ENCODE measurements at places on chromosomes 12 and 14.

GRCh38 chr14:53496668-53497067 is 343.5 kb upstream of the DDHD1 start:
- no peak for DNase-seq

DNA sequence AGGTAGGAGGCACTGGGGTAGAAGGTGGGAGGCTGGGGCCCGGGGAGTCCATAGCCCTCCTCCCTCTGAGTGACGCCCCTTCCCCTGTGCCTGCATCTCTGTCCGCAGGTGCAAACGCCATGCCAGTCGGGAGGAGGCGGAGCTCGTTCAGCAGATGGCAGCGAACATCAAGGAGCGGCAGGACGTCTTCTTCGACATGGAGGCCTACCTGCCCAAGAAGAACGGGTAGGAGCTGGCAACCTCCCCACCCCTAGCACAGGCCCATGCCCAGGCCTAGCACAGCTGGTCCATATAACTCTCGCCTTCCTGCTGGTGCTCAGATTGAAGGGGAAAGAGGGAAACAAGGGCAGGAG is 35.6 kb downstream of the TMEM120B start:
- DNase-seq: no peak

DNA sequence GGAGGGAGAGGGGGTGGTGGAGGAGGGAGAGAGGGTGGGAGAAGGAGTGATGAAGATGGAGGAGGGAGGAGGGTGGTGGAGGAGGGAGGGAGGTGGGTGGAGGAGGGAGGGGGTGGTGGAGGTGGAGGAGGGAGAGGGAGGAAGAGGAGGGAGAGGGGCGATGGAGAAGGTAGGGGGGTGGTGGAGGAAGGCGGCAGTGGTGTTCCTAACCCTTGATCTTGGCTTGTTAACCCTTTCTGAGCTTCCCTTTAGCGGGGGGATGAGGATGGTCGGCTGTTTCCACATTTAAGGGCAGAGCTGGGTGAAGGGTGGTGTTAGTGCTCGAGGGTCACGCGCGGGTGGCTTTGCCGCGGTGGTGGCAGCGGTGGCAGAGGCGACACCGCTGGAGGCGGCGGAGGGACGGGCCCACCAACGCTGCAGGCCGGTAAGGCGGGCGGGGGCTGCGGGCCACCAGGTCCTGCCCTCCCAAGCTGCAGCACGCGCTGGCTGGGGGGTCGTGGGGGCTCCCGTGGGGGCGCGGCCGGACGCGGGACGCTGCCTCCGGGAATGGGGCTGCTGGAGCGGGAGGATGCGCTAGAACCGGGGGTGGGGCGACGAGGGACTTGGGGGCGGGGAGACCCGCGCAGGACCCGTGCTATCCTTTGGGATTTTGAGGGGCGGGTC is 156.3 kb downstream of the PTPN11 start:
- DNase-seq: no peak

DNA sequence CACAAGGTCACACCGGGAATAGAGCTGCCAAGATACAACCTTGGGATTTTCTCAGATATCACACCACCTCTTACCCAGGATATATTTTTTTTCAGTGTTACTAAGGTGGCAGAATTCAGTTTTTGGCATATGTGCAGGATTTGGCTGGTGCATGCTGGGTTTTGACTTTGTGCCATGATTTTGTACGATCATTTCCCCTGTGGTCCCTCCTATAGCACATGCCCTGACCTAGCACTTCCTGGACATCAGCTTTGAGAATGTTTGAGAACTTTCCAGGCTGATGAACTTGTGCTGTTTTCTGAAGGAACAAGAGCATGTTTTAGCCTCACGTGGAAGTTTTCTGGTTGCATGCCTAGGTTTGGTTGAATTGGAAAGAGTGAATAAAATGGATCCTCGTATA is 11.0 kb upstream of the TBPL2 start:
- no peak for DNase-seq

DNA sequence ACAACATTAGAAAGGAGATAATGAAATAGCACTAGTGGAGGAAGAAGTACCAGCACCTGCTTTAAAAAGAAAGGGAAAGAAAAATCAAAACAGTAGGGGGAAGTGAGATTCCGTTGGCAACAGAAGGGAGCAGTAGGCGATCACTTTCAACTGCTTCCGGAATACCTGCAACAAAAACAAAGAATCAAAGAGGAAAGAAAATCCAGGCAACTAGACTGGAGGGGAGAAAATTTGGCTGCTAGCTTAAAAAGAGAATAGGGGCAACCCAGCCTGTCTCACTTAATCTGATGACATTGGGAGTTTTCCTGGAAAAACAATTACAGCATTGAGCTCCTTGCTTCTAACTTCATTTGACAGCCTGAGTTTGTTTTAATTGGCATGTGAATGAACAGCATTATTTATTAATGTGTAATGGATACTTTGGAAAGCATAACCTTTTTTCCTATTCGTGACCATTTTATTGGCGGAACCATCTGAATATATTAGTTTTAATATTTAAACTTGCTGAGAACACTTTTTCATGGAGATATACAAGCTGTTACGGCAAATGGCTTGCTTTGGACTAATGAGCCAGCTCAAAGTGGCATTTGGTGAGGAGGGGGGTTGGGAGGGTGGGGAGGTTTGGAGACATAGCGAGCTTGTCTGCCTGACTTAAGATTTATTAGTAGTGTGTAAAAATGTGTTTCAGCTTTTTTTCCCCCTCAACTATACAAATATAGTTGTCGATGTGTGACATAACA is 2.5 kb upstream of the DACT1 start:
- no peak for DNase-seq

GRCh38 chr14:65422088-65422834 is 9.7 kb downstream of the FUT8 start:
- no peak for DNase-seq

DNA sequence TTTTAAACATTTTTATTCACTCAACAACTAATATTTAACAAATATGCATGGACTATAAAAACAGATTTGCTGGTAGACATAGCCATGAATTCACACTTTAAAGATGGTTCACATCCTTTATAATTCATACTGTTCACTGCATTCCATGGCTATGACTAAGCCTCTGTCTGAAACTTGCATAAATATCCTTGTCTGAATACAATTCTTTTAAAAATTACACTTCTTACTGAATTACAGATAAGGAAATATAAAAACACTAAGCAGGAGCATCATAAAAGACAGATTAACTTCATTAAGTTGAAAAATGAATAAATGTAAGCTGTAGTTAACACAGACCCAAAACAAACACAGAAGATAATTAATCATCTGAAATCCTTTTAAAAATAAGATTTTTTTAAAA is 53.8 kb downstream of the GXYLT1 start:
- no peak for DNase-seq

GRCh38 chr12:52234223-52234810 is 1.3 kb downstream of the KRT7 start:
- no peak for DNase-seq

DNA sequence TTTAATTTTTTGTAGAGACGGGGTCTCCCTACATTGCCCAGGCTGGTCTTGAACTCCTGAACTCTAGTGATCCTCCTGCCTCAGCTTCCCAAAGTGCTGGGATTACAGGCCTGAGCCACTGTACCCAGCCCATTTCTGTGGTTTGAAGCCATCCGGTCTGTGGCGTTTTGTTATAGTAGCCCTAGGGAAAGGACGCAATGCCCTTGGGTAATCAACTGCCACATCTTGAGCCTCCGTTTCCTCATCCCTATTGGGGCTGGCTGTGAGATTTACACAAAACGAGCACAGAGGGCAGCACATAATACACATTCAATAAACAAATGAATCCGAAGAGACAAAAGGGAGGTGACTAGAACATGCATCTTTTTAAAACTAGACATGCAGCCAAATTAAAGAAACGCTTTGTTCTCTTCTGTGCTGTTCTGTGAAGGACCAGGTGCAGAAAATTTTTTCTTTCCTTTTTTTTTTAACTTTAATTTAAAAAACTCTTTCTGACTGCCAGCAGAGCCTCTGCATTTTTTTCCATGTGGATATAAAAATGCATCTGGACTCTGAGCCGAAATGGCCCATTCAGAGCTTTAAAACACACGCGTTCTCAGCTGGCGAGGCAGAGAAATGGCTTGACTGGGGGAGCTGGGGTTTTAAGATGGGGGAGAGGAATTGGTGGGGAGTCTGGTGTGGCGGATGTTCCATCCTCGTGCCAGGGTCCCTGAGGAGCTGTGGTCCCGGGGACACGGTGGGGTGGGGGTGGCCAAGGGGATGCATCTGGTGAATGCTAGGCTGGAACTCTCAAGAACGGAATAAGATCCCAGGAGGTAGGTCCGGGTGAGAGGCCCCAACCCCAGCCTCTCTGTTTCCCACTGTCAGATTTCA is 119.0 kb downstream of the RBM19 start:
- no peak for DNase-seq

DNA sequence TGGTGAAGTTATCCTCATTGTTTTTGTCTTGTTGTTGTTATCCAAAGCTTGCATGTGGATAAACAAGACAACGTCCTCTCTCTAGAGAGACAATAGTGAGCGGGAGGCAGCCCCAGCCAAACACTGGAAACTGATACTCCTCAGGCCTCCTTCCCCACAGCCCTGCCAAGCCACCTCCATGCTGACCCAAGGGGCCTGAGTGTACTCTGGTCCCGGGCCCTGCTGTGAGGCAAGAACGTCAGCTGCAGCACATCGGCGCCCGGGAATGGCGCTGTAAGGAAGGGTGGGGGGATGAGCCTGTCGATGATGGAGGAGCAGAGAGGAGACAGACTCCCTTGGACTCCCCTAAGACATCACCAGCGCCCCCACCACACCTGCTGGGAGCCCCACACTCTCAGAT is 83.6 kb downstream of the ANO2 start:
- no peak for DNase-seq

DNA sequence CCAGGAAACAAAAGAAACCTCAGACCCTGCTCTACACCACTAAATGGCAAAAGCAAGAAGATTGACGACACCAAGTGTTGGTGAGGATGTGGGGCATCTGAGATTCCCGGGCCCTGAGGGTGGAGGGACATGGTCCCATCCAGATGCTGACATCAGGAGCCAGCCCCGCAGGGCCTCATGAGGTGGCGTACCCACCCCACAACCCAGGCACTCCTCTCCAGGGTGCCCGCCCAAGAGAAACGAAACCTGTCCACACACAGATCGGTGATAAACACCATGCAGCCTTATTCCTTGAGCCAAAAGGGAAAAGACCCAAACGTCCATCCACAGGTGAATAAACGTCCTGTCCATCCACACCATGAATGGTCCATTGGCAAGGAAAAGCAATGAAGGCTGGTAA is 54.8 kb upstream of the C14orf180 start:
- no peak for DNase-seq

DNA sequence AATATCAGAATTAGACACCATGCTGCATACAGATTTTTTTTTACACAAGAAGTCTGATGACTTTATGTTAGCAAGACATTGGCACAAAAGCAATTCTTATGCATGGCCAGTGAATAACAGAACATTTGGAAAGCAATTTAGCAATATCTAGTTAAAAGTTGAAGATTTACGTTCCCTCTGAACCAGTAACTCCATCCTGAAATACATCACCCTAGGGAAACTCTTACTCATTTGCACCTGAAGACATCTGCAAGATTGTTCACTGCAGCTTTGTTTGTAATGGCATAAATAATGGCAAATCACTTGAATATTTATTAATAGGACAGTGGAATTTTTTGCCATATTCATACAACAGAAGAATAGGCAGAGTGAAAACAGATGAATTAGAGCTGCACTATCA is 670.0 kb upstream of the NOVA1 start:
- no peak for DNase-seq

DNA sequence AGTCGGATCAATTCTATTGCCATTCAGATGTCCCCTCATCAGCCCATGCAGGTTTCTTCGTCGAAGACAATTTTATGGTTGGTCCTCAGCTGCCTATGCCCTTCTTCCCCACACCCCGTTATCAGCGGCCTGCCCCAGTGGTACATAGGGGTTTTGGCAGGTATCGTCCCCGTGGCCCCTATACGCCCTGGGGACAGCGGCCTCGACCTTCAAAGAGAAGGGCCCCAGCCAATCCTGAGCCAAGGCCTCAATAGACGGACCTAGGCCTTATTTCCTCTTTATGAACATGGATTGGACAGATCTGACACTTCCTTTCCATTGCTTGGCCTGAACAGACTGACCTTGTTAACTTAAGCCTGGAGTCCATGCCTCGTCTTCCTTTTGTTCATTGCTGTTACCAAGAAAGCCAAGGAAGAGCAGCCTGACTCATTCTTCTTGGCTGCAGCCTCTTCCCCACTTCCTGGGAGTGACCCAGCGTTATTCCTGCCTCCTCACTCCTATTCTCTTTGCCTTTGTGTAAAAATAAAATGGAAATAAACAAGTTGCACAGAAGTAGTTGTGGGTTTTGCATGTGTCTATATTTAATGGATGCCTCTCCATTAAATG is 156.5 kb upstream of the AMIGO2 start:
- no peak for DNase-seq

DNA sequence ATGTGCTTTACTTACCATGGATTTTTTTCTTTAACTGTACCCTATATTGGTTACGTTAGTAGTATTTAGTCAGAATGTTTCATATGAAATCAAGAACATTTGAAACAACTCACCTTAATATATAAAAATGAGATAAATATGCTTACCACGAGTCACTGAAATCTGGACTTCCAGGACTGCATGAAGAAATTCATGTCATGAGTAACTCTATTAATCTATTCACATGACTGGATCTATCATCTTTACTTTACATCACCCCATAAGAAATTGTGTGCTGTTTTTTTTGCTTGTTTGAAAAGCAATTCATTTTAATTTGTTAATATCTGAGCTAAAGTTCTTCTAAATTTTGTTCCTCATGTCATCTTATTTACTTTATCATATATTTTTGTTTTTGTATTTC is 5.2 kb downstream of the EPYC start:
- DNase-seq: no peak

GRCh38 chr12:25459541-25459951 is 93.5 kb downstream of the LMNTD1 start:
- DNase-seq: no peak

- no peak for DNase-seq
Observed at GRCh38 chr12:51421266-51421884, 3.3 kb upstream of the SLC4A8 start.

DNA sequence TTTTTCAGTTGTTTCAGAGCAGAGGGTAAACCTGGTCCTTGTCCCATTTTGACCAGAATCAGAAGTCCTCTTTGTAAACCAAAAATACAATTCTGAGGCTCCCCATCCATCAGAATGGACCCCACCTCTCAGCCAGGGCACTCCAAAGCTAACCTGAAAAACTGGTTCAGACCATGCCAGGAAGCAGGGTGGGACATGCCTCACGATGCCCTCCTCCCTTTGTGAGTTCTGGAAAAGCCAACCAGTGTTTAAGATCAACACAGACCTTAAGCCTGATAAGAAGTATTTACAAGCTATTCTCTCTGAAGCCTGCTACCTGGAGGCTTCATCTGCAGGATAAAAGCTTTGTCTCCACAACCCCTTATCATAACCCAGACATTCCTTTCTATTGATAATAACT is 35.4 kb downstream of the TNFAIP2 start:
- no peak for DNase-seq

GRCh38 chr12:18576104-18576626 is 161.6 kb downstream of the PLCZ1 start:
- no peak for DNase-seq

GRCh38 chr12:6570264-6570887 is 2.3 kb upstream of the NOP2 start:
- no peak for DNase-seq

- no peak for DNase-seq
Observed at GRCh38 chr14:31560759-31561154, 447 bp upstream of the NUBPL start.
